ENCODE measurements at places on chromosomes 3 and 15.

- no peak for DNase-seq
These were observed 59.6 kb upstream of the P3H2 start for GRCh38 chr3:190180268-190180667.

DNA sequence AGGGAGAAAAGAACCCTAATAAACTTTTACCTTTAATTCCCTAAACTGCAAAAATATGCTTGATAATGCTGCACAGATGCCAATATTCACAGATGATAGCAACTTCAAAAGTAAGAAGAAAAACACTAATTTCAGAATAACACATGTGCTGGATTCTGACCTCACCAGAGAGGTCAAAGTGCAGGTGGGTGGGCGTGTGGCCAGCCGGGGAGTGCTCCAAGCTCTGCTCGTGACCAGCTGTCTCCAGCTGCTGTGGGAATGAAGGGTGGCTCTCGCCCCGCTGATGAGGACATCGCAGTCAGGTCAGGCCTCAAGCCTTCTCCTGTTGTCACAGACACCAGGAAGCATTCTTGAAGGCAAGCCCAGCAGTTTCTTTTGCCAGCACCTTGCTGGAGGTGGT is 57.1 kb downstream of the ADAMTS17 start:
- no peak for DNase-seq

- no peak for DNase-seq
These were observed 100.0 kb downstream of the IL12A start for GRCh38 chr3:160088492-160089137.

DNA sequence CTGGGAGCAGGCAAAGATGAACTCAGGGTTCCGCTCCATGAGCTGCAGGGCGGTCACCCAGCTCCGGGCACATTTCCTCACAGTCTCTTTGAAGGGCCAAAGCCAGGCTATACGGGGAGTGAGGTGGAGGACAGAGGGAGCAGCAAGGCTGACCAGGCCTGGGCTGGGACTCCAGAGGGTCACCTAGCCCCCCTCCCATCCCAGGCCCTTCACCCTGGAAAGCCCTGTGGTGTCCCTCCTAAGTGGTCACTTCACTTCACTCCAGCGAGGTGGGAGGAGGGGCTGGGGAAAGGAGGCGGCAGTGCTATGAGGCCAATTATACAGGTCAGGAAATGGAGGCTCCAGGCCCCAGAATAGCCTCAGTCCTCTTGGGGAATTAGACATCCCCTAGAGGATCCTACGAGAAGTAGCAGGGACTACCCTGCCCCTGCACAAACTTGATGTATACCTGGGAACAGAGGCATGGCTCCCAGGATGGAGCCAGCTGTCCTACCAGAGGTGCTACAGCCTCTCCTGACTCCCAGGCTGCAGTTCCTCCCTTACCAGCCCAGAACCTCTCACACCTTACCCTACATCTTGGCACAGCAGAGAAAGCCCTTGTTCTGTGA is 5.7 kb downstream of the MAN2C1 start:
- DNase-seq, result no peak

- DNase-seq, result no peak
These were observed 12.5 kb upstream of the RPN1 start for GRCh38 chr3:128663151-128663550.

GRCh38 chr15:64105113-64105704 is 9.4 kb downstream of the SNX1 start:
- DNase-seq, result no peak

GRCh38 chr3:178538056-178538455 is 1.8 kb downstream of the KCNMB2 start:
- DNase-seq, result no peak

DNA sequence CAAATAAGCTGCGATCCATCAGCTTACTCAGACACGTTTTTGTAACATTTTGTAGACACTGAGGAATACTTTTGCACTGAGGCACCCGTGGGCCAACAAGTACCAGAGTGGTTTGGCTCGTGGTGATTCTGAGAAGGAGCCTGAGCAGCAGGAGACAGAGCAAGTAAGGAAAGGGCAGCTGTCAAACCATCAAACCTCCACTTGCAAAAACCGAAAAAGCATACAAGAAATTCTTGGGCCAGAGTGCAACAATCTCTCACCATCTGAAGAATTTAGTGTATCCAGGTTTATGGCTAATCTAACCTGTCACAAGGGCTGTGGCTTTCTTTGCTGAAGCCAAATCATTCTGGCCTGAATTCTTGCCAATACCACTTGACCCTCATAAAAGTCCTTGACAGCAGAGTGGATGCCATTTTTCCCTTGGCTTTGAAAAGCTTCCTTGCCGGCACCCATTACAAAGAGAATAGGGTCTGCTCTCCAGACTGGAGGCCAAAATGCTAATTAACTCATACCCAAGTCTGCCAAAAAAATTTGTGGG is 56.7 kb downstream of the MYO1E start:
- DNase-seq, result no peak

GRCh38 chr15:99006146-99006545 is 1.4 kb downstream of the PGPEP1L start:
- no peak for DNase-seq

DNA sequence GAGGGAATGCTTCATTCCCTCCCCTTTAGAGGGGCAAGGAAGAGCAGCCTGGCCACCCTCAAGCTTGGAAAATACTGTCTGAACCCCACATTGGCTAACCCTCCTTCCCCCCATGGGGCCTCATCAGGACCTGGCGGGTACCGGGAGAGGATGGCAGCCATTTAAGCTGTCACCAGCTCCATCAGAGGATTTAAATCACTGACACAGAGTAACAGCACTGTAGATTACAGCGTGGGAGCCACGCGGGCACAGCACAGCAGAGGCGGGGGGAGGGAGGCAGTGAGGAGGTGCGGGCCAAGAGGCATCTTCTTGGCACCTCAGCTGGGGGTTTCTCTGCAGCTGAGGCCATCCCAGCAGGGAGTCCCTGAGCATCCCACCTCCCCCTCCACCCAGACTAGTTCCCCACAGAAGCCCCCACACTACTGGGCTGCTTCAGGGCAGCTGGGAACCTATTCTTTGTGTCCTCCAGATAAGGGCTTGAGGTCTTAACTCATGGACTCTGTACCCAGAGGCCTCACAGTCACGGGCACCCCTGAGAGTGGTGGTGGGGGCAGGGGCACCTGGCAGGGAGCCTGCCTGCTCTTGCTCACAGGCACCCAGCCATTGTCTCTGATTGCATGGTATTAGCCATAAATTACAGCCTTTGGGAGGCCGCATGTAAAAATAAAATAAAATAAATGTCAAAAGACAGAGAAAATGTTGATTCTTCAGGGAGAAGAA is 21.9 kb upstream of the CACNA2D2 start:
- DNase-seq, result no peak

DNA sequence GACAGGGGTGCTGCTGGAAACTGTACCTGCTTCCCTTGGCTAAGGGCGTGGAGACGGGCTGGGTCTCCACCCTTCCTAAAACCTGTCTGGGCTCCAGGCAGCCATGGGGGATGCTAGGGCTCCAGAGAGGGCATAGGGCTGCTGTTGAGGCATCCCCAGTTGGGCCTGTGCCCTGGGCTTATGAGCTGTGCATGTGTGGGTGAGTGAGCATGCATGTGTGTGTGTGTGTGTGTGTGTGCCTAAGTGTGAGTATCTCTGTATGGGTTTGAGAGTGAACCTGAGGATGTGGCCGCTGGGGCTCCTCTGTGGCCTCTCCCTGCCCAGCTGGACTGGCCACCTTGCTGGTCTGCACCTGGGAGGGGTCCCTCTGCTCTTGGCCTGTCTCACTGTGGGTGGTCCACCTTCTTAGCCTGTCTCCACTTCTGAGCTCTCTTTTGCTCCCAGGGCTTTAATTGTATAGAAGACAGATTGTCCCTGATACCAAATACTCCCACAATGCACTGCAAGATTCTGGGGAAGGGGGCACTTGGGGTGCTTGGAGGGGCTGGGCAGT is 11.9 kb upstream of the TMEM115 start:
- DNase-seq, result no peak

GRCh38 chr3:16316396-16316795 is 51.4 kb downstream of the OXNAD1 start:
- DNase-seq, result no peak

- DNase-seq, result no peak
These were observed 1.3 kb downstream of the ARNT2 start for GRCh38 chr15:80405554-80405850.

DNA sequence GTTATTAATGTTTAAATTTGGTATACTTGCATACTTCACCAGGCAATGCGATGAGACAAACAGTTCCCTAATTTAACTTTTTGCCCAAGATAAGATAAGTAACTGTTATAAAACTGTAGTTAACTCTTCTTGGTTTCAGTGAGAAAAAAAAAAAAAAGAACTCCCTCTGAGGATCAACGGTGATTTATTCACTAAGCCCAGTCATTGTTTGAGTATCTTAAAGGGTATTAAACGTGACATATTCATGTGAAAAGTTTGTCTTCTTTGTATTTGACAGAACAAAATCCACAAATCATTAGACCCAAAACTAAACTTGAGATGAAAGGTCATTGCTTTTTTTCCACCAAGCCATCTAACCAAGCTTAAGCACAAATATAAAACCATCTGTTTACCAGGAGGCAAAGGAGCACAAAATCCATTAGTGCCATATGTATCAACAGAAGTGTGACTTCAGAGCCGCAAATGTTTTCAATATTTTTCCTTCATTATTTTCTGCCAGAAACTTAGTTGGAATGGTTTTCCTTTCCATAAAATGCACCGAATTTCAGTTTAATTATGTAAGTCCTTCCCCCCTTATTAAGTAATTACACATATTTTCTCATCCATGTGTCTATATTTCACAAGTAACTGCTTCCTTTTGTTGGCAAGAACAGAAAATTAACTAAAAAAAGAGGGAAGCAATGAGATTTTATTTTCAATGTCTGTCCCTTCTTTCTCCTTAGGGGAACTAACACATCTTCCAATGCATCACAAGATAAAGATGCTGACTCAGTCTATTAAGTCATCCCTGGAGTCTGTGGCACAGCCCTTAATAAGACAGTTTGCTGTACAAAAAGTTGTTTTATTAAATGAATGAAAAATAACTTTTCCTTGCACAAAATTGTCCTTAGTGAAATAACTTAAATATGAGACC is 92.2 kb upstream of the RAP2B start:
- DNase-seq, result no peak

GRCh38 chr3:12196684-12197083 is 38.0 kb upstream of the TIMP4 start:
- no peak for DNase-seq

GRCh38 chr3:88779482-88779881 is 327.9 kb upstream of the EPHA3 start:
- no peak for DNase-seq

GRCh38 chr3:141368062-141368924 is at the start of gene ZBTB38:
TSS of gene ZBTB38 (plus strand) at chr3:141368504. CDS start at chr3:141442389, 73,885 bp downstream.
- DNase-seq, result no peak

DNA sequence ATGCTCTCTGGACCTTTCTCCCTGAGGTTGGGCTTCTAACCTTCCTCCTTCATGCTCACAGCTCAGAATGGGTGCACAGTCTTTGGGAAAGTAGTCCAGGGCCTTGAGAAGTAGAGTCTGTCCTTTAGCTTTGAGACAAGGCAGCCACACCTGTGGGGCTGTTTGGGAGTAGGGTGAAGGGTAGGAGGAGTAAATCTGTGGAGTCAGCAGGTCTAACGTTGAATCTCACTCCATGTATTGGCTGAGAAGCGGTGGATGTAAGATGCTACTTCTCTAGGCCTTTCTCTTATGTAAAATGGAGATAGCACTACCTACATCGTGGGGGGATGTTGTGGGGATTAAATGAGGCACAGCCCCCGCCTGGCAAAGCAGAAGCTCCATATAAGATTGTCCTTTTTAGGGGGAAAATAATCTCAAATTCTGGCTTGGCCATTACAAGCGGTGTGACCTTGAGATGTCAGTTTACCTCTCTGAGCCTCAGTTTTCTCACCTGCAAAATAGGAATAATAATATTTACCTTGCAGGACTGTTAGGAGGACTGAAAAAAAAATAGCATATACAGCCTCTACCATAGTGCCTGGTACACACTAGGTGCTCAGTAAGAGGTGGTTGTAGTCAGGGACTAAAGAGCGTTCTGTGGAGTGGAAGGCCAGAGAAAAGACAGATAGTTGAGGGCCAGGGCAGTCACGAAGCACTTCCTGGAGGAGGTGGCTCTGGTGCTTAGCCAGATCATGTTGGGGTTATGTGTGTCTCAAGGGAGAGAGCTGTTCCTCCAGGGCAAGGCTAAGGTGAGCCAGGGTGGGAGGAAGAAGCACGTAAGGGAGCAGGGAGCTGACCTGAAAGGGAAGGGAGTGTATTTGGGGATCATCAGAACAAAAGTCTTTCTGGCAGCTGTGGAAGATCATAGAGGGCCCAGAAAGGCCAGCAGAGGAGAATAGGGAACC is 82.8 kb upstream of the MRPS22 start:
- DNase-seq, result no peak

DNA sequence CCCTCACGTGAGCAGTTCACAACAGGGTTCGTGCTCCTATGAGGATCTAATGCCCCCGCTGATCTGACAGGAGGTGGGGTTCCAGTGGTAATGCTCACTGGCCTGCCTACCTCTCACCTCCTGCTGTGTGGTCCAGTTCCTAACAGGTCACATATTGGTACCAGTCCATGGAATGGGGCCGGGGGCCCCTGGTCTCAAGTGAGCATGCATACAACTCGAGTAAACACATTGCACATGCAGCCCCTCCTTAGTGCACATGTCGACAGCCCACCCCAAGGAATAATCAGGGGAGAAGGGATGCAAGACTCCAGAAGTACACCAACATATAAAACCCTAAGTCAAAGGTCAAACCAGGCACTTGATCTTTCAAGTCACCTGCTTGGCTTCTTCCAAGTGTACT is 127.0 kb downstream of the TP63 start:
- DNase-seq, result no peak

GRCh38 chr3:70010346-70010745 is 10.8 kb downstream of the SAMMSON start:
- DNase-seq, result no peak

- DNase-seq, result no peak
These were observed 1.2 kb upstream of the USF3 start for GRCh38 chr3:113697500-113698090.

- no peak for DNase-seq
These were observed 29.6 kb downstream of the SEC61A1 start for GRCh38 chr3:128081846-128082245.

GRCh38 chr3:25768851-25769250 is 14.4 kb downstream of the NGLY1 start:
- no peak for DNase-seq

GRCh38 chr3:14631687-14632441 is 19.7 kb upstream of the CCDC174 start:
- DNase-seq, result no peak

- DNase-seq, result no peak
These were observed 342.8 kb upstream of the IL12A start for GRCh38 chr3:159645874-159646273.

Data from activated CD4-positive, alpha-beta T cell treated with anti-CD3 and anti-CD28 coated beads, Interleukin-2, amount 50 U/mL, for 1 hour (primary cell).